Inflammatory macrophage (primary cell): ENCODE measurements at places on chromosomes 3 and 15.

DNA sequence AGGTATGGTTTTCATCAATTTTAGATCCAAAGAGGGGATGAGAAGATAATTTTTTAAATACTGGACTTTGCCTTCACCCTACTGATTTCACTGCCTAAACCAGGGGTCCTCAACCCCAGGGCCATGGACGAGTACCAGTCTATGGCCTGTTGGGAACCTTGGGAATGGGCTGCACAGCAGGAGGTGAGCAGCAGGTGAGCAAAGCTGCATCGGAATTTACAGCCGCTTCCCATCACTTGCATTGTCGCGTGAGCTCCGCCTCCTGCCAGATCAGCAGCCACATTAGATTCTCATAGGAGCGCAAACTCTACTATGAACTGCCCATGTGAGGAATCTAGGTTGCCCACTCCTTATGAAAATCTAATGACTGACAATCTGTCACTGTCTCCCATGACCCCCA is 76.3 kb upstream of the TTBK2 start:
- DNase-seq = no peak

DNA sequence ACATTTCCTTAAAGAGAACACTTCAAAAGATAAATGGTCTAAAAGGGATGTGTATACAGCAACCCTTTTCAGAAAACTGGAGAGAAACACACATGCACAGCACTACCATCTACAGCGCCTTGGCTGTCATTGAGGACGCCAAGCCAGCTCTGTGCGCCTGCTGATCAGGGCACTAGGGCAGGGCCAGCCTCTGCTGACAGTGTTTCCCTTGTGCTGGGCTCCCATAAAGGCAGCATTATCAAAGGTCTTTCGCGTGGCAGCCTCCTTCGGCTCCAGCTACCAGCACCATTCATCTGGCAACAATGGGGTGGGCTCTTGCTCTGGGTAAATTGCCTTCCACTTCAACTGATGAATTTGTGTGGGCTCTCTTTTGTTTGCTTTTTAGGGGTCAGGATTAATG is 53.4 kb downstream of the LDHAL6B start:
- no peak for DNase-seq

- no peak for DNase-seq
Measured at GRCh38 chr3:46914849-46915248, 37.3 kb downstream of the PTH1R start.

GRCh38 chr3:134877788-134878187 is 82.7 kb downstream of the EPHB1 start:
- DNase-seq = no peak

DNA sequence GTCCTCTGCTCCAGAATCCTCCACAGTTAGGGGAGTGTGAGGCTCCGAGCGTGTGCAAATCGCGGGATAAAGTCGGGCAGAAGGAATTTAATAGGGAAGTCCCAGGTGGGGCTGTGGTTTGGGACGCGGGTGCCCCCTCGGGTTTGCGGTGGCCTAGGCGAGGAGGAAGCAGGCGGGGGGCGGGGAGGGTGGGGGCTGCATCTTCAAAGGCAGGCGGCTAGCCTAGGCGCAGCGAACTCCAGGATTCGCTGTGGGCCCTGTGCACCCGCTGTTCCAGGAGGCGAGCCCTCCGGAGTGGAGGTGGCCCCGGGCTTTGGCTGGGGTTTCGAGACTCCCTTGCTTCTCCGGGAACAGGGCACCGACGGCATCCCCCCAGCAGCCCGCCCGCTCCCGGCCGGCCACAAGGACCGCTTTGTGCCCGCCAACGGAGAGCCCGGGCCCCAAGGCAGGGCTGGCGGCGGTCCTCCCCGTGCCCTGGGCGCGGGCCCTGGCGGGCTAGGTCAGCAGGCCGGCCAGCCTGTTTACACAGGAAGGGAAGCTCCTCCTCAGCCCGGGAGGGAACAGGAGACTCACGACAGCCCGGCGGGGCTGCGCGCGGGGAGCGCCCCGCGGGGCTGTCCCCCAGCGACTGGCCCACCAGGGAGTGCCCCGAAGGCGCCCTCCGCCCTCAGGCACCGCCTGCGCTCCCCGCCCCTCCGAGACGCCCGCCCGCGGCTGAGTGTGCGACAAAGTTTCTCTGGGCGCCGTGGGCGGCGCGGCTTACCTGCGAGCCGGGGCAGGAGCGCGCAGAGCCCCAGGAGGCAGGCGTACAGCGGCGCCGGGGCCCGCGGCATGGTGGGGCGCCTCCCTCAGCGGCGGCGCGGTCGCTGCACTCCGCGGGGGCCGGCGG is 753 bp downstream of the ITGB5 start:
- peak; percentile 23 for DNase-seq

GRCh38 chr3:157373783-157374182 is 62.9 kb upstream of the PTX3 start:
- no peak for DNase-seq

GRCh38 chr3:138296639-138297038 is 33.0 kb downstream of the NME9 start:
- DNase-seq = no peak

- DNase-seq = no peak
Measured at GRCh38 chr15:89383365-89384175, 48.9 kb upstream of the POLG start.
